ENCODE measurements at places on chromosomes 5 and 9.

- DNase-seq = no peak
Observed at GRCh38 chr5:2761921-2762488, 10.5 kb upstream of the IRX2 start.

DNA sequence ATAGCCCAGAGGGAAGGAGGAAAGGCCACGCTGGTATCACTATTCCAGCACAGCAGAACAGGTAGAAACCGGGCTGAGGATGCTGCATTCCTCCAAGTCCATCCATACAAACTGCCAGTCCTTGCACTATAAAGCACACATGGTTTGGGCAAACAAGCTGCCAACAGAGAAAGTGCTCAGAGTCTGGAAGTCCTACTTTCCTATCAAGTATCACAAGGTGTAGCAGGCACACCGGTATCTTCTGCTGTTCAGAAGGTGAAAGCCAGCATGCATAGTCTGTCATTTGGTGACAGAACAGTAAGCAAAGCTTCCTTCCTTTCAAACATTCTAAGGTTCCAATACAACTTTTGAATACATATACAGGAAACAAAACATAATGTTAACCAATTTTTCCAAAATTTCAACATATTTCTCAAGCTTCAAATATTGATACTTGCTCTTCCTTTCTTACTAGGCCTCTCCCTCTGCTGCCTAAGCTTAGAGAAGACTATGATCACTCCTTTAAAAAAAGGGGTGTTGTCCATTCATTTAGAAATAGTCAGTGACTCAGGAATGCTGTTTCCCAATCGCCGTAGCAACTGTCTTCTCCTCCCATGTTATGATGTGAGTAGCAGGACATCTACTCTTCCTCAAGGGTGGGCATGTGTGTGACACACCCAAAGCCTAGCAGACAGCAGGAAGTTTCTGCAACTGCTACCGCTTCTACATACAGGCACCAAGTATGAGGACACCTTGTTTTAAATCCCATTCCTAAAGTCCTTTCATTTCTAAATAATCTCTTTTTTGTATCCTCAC, 14.7 kb downstream of the DIAPH1 start:
- DNase-seq = no peak

- no peak for DNase-seq
Observed at GRCh38 chr5:143506836-143507552, 103.5 kb upstream of the NR3C1 start.

DNA sequence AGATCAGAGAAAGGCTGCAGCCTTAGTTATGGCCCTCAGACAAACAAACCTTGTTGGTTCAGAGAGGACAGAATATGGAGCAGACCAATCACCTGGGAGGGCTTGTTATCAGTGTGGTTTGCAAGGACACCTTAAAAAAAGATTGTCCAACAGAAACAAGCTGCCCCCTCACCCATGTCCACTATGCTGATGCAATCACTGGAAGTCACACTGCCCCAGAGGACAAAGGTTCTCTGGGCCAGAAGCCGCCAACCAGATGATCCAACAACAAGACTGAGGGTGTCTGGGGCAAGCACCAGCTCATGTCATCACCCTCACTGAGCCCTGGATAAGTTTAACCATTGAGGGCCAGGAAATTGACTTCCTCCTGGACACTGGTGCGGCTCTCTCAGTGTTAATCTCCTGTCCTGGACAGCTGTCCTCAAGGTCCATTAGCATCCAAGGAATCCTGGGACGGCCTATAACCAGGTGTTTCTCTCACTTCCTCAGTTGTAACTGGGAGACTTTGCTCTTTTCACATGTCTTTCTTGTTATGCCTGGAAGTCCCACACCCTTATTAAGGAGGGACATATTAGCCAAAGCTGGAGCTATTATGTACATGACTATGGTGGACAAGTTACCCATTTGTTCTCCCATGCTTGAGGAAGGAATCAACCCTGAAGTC, 36.9 kb upstream of the TBCA start:
- no peak for DNase-seq

GRCh38 chr9:4262735-4263141, 37.1 kb downstream of the GLIS3 start:
- no peak for DNase-seq

DNA sequence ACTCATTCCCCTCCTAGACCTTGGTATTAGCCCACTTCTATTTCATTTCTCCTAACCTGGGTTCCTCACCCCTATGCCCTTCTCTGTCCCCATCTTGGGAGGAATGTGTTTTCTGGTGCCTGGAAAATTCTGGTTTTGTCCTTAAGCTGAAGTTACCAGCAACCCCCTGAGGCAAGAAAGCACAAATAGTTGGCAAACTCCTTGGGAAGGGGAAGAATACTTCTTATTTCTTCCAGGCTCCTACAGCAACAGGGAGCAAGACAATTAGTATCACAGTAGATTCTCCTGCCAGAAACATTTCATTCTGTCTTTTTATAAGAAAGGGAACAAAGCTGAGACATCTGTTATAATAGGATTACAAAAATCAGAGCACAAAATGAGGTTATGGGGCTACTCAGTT, 142.5 kb downstream of the SNCAIP start:
- DNase-seq = no peak

- DNase-seq = no peak
Observed at GRCh38 chr5:139725073-139725830, 70.4 kb upstream of the PSD2 start.

GRCh38 chr5:176531902-176532493, 5.2 kb downstream of the RNF44 start:
- no peak for DNase-seq

- DNase-seq = no peak
Observed at GRCh38 chr9:116493183-116493860, 193.8 kb upstream of the TRIM32 start.

GRCh38 chr5:51394609-51395008, 11.4 kb downstream of the ISL1 start:
- no peak for DNase-seq

DNA sequence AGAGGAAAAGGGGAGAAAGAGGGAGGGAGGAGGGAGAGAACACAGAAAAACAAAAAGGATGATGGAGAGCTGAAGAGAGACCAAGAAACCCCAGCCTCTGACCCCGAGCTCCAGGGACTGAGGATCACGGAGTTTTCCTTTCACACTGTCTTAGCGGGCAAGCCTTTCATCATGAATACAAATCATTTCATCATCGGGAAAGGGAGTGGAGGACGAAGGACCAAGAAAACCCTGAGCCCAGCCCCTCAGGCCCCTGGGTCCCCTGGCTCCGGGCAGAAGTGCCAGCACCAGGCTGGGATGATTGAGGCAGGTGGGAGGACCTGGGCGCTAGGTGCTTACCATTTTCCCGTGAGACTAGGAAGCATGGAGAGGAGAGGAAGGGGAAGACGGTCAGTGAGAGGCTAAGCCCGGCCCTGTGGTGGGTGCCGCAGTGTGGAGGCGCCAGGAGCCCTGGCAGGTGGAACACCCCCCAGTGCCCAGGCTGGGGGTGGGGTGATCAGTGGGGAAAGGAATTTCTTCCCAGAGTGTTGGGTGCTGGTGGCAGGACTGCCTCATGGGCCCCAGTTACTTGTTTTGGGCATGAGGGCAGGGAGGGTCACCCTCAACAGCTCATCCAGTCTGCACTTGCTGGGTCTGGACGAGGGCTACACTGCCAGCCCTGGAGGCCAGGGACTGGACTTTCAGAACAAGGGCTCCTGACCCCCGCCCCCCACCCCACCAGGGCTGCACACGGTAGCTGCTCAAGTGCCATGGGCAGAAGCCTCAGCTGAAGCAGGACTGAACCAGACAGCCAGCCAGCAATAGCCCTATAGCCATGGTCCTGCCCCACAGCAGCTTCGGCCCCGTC, 49.0 kb upstream of the SARDH start:
- DNase-seq = no peak

DNA sequence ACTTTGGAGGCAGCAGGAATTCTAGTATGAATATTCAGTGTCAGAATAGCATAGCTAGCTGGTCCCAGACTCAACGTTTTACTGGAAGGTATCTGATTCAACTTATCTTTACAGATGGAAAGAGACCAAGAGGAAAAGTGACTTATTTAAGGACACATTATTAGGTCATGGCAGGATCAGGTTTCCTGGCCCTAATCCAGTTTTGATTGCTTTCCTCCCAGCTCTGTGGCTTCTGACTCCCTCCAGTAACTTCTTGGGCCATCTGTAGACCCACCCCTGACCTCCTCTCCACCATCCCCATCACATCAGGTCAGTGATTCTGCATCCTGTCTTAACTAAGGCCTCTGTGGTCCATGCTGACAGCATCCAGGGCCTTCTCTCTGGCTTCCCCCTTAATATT, 38.4 kb downstream of the SH3TC2 start:
- DNase-seq = no peak

DNA sequence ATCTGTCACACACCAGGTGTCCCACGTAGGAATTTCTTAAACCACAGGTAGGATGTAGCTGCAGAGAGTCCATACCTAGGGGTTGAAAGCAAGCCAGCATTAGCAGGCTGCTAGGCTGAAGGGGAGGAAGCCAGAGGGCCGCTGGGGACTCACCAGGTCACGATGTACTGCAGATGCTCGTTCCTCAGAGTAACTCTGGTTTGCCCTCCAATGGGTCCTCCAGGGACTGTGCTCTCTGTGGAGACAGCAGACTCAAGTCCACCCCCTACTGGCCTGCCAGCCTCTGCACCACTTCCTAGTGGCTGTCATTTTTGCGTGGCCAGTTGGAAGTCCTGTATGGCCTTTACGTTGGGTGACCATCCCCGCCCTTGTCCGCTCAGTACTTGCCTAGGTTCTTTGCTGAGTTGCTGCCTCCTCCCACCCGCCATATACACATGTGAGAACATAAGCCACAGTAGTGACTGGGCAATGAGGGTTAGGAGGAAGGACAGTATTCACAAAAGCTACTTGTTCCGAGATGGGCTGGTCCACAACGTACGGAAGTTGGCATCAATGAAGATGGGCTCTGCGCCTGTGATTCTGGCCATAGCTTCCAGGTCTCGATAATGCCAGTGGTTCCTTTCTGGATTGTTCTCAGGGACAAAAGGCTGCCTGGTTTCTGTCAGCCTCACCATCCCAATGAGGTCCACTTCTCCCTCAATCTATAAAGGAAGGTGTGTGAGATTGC, 4.1 kb downstream of the RPL7A start:
- no peak for DNase-seq

DNA sequence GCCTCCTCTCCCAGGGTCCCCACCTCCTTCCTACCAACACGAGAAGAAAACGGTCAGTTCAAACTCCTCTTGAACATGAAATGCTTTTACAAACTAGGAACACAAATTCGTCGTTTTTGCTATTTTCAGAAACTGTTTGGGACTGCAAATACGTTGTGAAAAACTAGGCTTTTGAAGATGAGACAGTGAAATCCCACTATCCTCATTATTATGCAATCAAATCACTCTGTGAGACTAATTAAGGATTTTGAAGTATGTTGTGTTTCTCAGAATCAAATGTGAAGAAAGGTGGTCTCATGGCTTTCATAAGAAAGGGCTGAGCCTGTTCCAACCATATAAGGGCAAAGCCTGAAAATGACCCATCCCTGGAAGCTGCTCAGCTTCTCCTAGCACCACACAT, 33.2 kb downstream of the CDH6 start:
- no peak for DNase-seq

DNA sequence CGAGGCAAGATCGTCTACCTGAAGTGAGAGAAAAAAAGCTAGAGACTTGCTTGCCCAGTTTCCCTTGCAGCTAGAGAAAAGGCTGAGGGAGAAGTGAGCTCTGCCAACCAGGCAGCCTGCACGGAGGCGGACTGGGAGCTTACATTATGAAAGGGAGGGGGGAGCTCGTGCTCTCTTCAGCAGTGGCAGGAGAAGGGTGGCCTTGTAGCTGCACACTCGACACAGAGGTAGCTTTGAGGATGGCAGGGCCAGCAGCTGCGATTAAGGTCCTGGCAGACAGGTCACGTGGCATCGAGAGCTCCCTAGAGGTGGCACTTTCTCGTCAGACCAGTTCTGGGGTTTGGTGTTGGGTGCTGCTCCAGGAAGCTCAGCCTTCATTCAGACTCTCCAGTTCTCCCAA, 26.7 kb downstream of the APBA1 start:
- no peak for DNase-seq

GRCh38 chr5:141832131-141832530, 46.1 kb downstream of the PCDH1 start:
- DNase-seq = no peak

DNA sequence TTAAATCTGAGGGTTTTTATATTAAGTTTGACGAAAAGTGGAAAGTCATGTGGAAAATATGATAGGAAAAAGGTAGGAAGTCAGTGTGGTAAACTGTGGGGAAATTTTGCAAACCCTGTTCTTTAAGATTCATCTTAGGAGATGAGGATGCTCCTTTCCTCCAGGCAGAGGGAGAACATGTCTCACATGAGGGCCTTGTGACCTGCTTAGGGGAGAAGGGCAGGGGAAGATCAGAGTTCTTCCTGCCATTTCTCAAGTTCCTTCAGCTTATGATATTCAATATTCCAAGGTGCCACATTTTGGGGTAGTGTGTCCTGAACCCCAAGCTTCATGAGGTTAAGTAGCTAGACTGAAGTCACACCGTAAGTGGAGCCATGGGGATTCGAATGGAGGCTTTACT, 53.7 kb downstream of the MAPKAP1 start:
- DNase-seq = no peak

- no peak for DNase-seq
Observed at GRCh38 chr9:89723469-89724100, 118.8 kb downstream of the GADD45G start.

DNA sequence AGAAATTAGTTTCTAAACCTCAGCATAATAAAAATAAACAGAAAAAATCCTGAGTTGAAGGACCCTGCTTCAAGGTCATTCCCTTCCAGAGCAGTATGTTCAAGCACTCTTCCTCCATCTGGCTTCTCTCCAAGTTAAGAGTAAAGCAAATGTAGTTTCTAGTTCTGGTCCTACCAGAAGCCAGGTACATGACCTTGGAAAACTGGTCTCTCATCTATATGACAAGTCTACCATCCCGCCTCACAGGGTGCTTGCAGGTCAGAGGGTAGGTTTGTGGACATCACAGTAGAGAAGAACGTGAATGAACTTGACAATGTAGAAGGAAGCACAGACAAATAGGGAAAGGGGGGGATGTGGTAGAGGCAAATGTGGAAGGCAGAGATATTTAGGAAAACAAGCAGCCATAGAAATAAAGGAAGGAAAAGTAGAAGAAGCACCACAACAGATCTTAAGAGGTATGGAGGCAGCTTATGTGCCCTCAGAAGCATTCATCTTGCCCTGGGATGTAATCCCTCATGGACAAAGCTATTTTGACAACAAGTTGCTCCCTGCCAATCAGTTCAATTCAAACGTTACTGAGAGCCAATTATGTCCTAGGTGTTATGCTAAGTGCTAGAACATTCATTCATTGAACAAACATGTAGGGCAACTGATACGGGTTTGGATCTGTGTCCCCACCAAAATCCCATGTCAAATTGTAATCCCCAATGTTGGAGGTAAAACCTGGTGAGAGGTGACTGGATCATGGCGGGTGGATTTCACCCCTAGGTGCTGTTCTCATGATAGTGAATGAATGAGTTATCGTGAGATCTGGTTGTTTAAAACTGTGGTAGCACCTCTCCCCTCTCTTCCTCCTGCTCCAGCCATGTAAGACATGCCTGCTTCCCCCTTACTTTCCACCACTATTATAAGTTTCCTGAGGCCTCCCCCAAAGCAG, 23.7 kb upstream of the CTNNAL1 start:
- no peak for DNase-seq

GRCh38 chr5:115069087-115069968, 100.4 kb downstream of the TRIM36 start:
- DNase-seq = peak; percentile 9

Data from NCI-H1694 (cell line).